ENCODE measurements at places on chromosomes 3 and 15.

- no peaks in the 10 kb centered on the region for H3K27me3 ChIP-seq
- H3K4me1 ChIP-seq: no peaks in the 10 kb centered on the region
- H3K27ac ChIP-seq: no peak overlapping the region
- no peak overlapping the region for H3K4me3 ChIP-seq
- H3K36me3 ChIP-seq: no peaks in the 10 kb centered on the region
- DNase-seq: no peak
Measured at GRCh38 chr3:18137958-18138357, 287.2 kb downstream of the SATB1 start.

GRCh38 chr3:42057561-42058211, 33.5 kb upstream of the TRAK1 start:
- H3K27ac ChIP-seq: no peak overlapping the region
- no peak for DNase-seq
- H3K36me3 ChIP-seq: no peaks in the 10 kb centered on the region
- no peaks in the 10 kb centered on the region for H3K4me1 ChIP-seq
- no peak overlapping the region for H3K4me3 ChIP-seq

- DNase-seq: no peak
- H3K27ac ChIP-seq: no peak overlapping the region
- H3K4me1 ChIP-seq: no peaks in the 10 kb centered on the region
- H3K27me3 ChIP-seq: no peaks in the 10 kb centered on the region
- no peaks in the 10 kb centered on the region for H3K36me3 ChIP-seq
Measured at GRCh38 chr3:72214066-72214951, 429.4 kb upstream of the PROK2 start.

DNA sequence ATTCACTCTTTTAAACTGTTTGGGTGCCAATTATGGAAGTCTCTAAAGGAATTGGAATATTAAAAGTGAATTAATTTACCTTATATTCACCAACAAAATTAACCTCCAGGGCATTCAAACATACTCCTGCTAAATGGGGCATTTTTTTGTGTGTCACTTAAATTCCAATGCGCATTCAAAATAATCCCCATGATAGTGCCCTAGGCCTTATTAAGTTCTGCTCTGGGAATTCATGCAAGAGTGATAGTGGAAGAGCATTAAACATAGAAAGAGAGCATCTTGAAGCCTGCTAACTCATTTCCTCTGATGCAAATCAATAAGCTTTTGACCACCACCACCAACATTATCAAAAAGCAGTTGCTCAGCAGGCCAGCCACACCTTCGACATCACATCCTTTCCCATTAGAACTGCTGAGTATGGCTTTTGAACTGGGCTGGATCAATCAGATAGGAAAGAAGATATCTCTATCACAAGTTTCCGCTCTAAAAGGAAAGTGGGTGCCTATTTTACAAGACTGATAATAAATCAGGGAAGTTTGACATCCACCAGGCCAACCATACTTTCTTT, 156.7 kb downstream of the TMCO5A start:
- H3K4me3 ChIP-seq: no peak overlapping the region
- no peak for DNase-seq
- H3K27ac ChIP-seq: no peak overlapping the region
- no peaks in the 10 kb centered on the region for H3K4me1 ChIP-seq

- H3K4me3 ChIP-seq: no peak overlapping the region
- no peak for DNase-seq
- no peak overlapping the region for H3K27ac ChIP-seq
- no peaks in the 10 kb centered on the region for H3K36me3 ChIP-seq
- no peaks in the 10 kb centered on the region for H3K27me3 ChIP-seq
Measured at GRCh38 chr3:8458711-8459110, 42.9 kb upstream of the LMCD1 start.

- H3K4me3 ChIP-seq: no peak overlapping the region
- no peak for DNase-seq
- peaks cover 8% of the 10 kb centered on the region for H3K36me3 ChIP-seq
- no peak overlapping the region for H3K27ac ChIP-seq
- H3K27me3 ChIP-seq: no peaks in the 10 kb centered on the region
Measured at GRCh38 chr15:85753791-85754452, 40.8 kb downstream of the KLHL25 start.

- H3K4me3 ChIP-seq: no peak overlapping the region
- H3K27ac ChIP-seq: no peak overlapping the region
- H3K27me3 ChIP-seq: no peaks in the 10 kb centered on the region
- H3K36me3 ChIP-seq: peaks cover 10% of the 10 kb centered on the region
- no peak for DNase-seq
Measured at GRCh38 chr15:56667517-56667916, 65.8 kb downstream of the ZNF280D start.

- H3K36me3 ChIP-seq: peaks cover 17% of the 10 kb centered on the region
- DNase-seq: peak; percentile 64
- peak overlapping the region; percentile 50 for H3K27ac ChIP-seq
Measured at GRCh38 chr15:40906091-40906990, 12.1 kb downstream of the VPS18 start.

GRCh38 chr15:90859234-90860131, 8.9 kb upstream of the FURIN start:
- no peak overlapping the region for H3K4me3 ChIP-seq
- DNase-seq: no peak
- peaks cover 30% of the 10 kb centered on the region for H3K4me1 ChIP-seq
- no peaks in the 10 kb centered on the region for H3K36me3 ChIP-seq
- H3K27me3 ChIP-seq: no peaks in the 10 kb centered on the region

DNA sequence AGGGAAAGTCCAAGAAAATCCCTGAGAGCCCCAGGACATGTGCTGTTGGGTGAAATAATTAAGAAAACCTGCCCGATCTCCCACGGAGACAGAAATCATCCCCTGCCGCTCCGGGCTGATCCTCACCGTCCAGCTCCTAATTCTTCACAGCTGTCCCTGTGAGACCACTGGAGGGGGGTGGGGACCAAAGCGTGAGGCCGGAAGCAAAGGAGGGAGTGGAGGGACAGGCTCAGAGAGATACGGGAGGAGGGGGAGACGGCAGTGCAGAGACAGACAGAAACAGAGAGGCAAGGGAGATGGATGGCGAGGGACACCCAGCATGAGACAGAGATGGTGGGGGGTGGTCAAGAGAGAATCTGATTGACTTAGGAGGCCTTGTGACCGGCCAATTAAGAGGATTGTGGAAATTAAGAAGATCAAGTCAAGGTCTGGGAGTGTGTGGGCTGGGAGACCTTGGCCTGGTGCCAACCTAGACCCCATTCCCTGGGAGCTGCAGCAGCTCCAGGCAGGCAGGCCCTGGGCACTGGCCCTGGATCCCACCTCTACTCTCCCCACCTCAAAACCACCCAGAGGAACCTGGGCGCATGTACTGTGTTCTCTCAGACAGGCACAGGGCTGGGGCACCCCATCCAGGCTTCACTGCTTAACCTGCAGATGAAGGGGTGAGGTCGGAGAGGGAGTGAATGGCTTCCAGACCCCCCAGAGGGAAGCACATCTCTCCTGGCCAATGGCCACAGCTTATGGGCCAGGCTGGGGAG, 113.2 kb upstream of the ALDH1A3 start:
- H3K4me1 ChIP-seq: no peaks in the 10 kb centered on the region
- no peaks in the 10 kb centered on the region for H3K36me3 ChIP-seq
- no peak overlapping the region for H3K4me3 ChIP-seq
- no peak for DNase-seq

DNA sequence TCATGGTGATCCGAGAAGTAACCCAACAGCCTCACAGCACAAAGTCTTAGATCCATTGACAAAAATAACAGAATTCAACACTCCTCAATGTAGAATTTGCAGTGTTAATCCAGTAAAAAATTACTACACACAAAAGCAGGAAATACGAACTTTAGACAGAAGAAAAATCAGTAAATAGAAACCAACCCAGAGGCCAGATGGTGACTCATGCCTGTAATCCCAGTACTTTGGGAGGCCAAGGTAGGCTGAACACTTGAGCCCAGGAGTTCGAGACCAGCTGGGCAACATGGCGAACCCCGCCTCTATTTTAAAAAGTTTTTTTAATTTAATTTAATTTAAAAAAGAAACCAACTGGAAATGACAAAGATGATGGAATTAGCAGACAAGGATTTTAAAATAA, 36.1 kb downstream of the SELENOT start:
- no peak for DNase-seq
- no peaks in the 10 kb centered on the region for H3K27me3 ChIP-seq
- no peak overlapping the region for H3K4me3 ChIP-seq
- H3K4me1 ChIP-seq: peaks cover 14% of the 10 kb centered on the region
- H3K36me3 ChIP-seq: no peaks in the 10 kb centered on the region

DNA sequence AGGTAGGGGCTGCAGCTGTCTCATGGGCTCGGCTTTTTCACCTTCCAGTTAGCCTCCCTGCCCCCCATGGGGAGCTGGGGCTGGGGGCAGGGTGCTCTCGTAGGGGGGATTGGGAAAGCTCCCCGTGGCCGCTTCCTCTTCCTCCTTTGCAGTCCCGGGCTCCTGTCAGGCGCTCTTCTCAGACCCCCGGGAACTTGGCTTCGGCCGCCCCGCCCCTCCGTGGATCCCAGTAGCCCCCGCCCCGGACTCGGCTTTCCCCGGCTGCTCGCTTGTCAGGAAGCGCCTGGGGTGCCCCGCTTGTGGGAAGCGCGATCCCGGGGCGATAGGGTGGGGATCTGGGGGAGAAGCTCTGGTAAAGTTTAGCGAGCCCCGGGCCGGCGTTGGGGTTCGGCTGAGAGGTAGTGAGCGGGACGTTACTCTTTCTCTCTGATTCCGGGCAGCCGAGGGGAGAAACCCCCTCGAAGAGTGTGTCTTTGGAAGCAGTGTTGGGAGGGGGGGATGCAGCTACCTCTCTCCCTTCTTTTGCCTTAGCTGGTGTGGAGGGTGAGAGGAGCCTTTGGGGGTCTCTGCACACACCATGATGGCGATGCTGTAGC, 611 bp downstream of the PIAS1 start:
- peak overlapping the region; percentile 95 for H3K27ac ChIP-seq
- DNase-seq: peak; percentile 30
- peaks cover 9% of the 10 kb centered on the region for H3K4me1 ChIP-seq
- H3K27me3 ChIP-seq: no peaks in the 10 kb centered on the region
- peaks cover 4% of the 10 kb centered on the region for H3K36me3 ChIP-seq
- H3K4me3 ChIP-seq: peak overlapping the region; percentile 99

- no peaks in the 10 kb centered on the region for H3K27me3 ChIP-seq
- H3K36me3 ChIP-seq: no peaks in the 10 kb centered on the region
- no peaks in the 10 kb centered on the region for H3K4me1 ChIP-seq
- no peak overlapping the region for H3K4me3 ChIP-seq
- no peak for DNase-seq
- no peak overlapping the region for H3K27ac ChIP-seq
Measured at GRCh38 chr3:5531039-5531438, 343.5 kb downstream of the EDEM1 start.

- no peaks in the 10 kb centered on the region for H3K36me3 ChIP-seq
- no peak overlapping the region for H3K4me3 ChIP-seq
- H3K27me3 ChIP-seq: no peaks in the 10 kb centered on the region
- H3K4me1 ChIP-seq: no peaks in the 10 kb centered on the region
- H3K27ac ChIP-seq: no peak overlapping the region
Measured at GRCh38 chr3:73101881-73102280, 40.4 kb downstream of the EBLN2 start.

DNA sequence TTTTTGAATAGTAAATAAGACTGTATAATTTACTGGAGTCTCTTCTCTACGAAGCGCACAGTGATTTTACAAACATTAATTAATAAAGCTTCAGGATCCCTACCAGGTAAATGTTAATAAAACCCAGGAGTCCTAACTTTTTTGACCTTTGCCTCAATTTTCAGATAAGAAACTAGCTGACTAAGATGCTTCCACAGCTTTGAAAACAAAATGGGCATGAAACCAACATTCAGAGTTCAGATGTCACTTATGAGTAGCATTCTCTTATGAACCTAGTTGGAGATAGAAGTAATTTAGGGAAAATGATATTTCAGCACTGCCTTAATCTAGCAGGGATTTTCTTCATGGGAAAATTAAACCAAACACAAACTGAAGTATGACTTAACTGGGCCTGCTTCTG, 13.0 kb upstream of the FHIT start:
- no peaks in the 10 kb centered on the region for H3K27me3 ChIP-seq
- H3K4me3 ChIP-seq: no peak overlapping the region
- no peak overlapping the region for H3K27ac ChIP-seq
- DNase-seq: no peak

- no peaks in the 10 kb centered on the region for H3K4me1 ChIP-seq
- H3K27ac ChIP-seq: no peak overlapping the region
- H3K27me3 ChIP-seq: no peaks in the 10 kb centered on the region
- no peak overlapping the region for H3K4me3 ChIP-seq
- no peaks in the 10 kb centered on the region for H3K36me3 ChIP-seq
Measured at GRCh38 chr3:134644731-134645514, 5.9 kb downstream of the KY start.

DNA sequence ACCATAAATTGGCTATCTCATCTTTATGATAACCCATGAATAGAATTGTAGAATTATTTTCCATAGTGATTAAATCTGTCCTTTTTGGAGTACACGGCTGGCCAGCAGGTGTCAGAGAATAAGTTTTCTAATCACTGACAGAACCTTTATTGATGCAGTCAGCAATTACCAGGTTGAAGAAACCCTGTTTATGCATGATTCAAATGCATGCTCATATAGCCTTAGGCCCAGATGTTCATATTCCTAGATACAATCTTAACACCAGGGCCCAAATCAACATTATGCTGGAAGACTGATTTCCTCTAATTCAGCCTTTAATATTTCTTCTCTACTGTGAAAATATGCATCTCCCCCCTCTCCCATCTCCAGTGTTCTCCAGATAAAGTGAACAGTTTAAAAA, 243.5 kb upstream of the DCBLD2 start:
- H3K27me3 ChIP-seq: no peaks in the 10 kb centered on the region

- no peak overlapping the region for H3K4me3 ChIP-seq
- no peaks in the 10 kb centered on the region for H3K27me3 ChIP-seq
- H3K27ac ChIP-seq: no peak overlapping the region
- no peaks in the 10 kb centered on the region for H3K4me1 ChIP-seq
Measured at GRCh38 chr15:83018436-83018835, 7.0 kb upstream of the C15orf40 start.

DNA sequence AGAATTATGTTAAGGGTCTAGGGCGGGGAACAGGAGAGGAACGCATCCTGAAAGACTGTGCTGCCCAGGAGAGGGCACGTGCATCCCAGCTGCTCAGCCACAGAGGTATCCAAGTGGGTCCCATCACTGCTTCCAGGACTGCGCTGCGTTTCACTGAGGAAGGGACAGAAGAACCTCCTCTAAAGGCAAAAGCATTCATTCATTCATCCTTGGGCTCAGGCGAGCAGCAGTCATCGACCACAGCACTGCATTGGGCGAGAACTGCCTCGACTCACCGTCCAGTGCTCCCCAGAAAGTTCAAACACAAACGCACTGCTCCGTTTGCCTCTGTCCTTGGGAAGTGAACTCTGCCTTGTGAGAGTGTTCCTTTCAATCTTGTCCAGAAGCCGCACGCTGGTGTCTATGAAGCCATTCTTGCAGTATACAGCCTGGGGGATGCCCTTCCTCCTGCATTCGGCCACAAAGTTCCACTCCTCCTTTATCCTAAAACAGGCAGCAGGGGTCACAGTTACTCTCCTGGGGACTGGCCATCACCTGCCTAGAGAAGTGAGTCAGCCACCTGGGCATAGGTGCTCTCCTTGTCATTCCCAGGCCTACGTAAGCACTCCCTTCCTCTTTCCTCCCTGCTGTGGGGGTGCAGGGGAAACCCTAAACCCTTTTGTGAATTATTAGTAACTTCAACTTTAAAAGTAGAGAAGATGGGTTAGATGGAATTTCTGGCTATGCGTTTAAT, 21.2 kb downstream of the LRRC2 start:
- H3K4me1 ChIP-seq: peaks cover 13% of the 10 kb centered on the region
- H3K4me3 ChIP-seq: no peak overlapping the region
- DNase-seq: no peak
- no peak overlapping the region for H3K27ac ChIP-seq

GRCh38 chr3:120404876-120405275, 45.9 kb downstream of the FSTL1 start:
- H3K36me3 ChIP-seq: no peaks in the 10 kb centered on the region
- no peaks in the 10 kb centered on the region for H3K27me3 ChIP-seq
- H3K4me1 ChIP-seq: no peaks in the 10 kb centered on the region
- H3K27ac ChIP-seq: no peak overlapping the region
- no peak overlapping the region for H3K4me3 ChIP-seq
- DNase-seq: no peak
